ENCODE measurements at places on chromosomes 7 and 10.

- no peak for DNase-seq
Observed at GRCh38 chr10:75493464-75493863, 62.0 kb downstream of the LRMDA start.

DNA sequence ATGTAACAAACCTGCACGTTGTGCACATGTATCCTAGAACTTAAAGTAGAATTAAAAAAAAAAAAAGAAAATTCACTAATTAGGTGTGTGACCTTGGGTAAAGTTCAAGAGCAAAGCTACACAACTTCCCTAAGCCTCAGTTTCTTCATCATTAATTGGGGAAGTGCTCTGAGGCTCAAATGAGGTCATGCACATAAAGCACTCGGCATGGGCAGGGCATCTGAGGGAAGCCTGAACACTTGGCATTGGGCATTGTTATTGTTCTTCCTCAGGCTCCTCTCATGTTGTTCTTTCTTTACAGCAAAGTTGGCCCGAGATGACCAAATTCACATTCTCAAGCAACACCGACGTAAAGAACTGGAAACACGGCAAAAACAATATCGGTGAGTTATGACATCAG is 21.5 kb downstream of the ALOX5 start:
- DNase-seq = no peak

DNA sequence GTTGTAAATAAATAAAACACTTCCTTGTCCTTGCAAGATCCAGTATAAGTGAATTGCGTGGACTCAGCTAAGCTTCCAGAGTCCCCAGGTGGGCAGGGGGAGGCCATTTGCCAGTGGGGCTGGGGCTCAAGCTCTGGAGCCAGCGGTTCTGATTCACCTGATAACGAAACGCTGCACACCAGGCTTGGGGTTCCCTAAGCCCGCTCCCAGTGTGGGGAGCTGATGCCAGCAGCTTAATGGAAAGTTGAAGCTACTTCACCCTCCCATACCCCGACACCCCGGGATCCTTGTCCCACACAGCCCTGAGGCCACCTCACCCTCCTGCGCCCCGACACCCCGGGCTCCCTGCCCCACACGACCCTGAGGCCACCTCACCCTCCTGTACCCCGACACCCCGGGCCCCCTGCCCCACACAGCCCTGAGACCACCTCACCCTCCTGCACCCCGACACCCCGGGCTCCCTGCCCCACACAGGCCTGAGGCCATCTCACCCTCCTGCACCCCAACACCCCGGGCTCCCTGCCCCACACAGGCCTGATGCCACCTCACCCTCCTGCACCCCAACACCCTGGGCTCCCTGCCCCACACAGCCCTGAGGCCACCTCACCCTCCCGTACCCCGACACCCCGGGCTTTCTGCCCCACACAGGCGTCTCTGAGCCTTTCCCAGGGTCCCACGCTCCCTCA is 30.8 kb downstream of the FKBP6 start:
- no peak for DNase-seq

- DNase-seq = no peak
Observed at GRCh38 chr10:118670472-118671124, 75.2 kb upstream of the PRLHR start.

DNA sequence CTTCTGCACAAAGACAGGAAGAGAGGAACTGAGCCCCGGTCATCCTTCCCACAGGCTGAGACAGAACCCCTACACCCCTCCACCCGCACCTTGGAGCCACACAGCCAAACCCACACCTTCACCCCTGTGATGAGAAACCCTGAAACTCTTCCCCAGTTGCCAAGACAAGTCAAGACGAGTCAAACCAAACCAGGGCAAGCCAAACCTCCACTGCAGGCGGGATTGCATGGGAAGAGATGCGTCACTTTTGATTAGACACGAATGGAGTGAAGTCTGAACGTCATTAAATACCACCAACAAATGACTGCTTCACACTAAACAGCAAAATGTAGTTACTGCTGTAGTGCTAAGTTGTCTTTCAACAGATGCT is 73.8 kb downstream of the PRPF18 start:
- no peak for DNase-seq

DNA sequence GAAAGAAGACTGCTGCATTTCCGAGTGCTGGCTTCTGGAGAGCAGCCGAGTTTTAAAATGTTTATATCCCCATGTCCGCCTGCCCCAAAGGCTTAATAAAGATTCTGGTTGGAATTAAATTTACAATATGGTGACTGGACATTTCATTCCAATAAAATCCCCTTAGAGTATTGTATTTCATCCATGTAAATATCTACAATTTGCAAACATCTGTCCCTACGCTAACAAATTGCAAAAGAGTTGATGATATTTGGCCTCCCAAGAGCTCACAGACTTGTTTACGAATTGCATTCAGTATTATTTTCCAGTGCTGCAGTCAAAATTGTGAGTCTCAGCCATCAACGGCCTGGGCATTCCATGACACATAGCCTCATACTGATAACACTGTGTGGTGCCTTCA is 50.1 kb downstream of the PLEKHS1 start:
- no peak for DNase-seq

- DNase-seq = no peak
Observed at GRCh38 chr10:71325267-71325666, 6.2 kb downstream of the SLC29A3 start.

DNA sequence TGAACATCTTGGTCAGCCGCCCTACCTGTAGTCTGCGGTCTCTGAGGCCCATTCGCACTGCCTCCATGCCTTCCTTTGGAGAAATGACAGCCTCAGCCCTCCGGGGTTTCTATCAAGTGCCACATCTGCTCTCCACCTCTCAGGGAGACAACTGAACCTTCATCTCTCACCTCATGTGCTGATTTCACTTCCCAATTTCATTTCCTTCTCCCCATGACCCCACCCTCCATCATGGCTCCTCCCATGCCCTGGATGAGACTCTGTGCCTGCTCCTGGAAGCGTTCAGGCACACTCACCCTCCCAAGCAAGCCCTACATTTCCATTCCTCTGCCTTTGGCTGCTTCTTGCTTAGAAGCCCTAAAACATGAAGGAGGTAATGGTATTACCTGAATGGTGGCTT is 7.8 kb upstream of the SCD start:
- DNase-seq = no peak

DNA sequence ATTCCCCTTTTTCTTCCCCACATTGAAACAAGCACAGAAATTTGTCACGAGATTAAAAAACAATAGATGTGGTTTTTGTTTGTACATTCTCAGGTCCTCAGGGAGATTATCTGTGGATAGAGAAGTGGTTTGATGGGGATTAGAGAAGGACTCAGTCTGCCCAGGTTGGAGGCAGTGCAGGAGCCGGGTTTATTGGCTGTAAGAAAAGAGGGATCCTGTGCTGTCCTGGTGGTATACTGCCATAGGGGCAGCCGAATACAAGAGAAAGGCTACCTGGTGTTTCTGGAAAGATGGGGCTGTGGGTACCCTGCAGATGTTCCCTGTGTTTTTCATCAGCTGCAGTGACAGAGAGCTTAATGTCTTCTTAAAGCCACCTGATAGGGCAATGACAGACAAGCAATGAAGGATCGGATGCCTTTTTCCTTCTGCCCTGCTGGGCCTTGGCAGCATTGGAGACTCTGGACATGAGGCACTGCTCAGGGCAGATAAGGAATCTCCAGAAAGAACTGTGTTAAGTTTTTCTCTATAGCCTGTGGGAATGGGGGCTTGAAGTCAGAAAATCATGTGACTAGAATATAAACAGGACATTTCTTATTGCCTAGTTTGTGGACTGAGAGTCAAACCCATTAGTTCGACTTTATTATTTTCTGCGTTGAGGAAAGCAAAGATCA is 18.1 kb upstream of the GPR141 start:
- DNase-seq = no peak

- no peak for DNase-seq
Observed at GRCh38 chr10:75295868-75296441, 60.2 kb upstream of the COMTD1 start.

GRCh38 chr10:52465202-52465601 is 151.1 kb downstream of the DKK1 start:
- no peak for DNase-seq

- DNase-seq = no peak
Observed at GRCh38 chr7:36487756-36488336, 98.2 kb downstream of the ANLN start.

GRCh38 chr10:104255311-104255981 is 754 bp downstream of the GSTO1 start:
- no peak for DNase-seq

GRCh38 chr7:101939136-101939695 is 121.8 kb downstream of the CUX1 start:
- DNase-seq = no peak

DNA sequence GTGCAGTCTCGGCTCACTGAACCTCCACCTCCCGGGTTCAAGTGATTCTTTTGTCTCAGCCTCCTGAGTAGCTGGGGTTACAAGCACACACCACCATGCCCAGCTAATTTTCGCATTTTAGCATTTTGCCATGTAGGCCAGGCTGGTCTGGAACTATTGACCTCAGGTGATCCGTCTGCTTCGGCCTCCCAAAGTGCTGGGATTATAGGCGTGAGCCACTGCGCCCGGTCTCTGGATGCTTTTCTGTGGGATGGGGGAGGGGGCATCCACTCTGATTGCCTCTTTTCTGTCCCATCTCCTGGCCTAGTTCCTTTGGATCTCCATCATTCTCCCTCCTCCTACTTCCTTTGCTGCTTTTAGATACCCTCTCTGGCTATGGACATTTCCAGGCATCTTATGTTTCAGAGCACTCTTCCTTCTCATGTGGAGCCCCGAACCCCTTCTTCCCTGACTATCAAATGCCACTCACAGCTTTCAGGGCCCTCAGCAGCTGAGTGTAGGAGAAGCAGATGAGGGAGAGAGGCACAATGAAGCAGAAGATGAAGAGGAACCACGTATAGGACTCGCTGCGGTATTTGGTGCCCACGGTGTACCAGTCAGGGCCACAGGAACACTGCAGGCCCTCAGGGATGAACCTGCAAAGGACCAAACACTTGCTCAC is 1.4 kb downstream of the OPN1SW start:
- DNase-seq = no peak

DNA sequence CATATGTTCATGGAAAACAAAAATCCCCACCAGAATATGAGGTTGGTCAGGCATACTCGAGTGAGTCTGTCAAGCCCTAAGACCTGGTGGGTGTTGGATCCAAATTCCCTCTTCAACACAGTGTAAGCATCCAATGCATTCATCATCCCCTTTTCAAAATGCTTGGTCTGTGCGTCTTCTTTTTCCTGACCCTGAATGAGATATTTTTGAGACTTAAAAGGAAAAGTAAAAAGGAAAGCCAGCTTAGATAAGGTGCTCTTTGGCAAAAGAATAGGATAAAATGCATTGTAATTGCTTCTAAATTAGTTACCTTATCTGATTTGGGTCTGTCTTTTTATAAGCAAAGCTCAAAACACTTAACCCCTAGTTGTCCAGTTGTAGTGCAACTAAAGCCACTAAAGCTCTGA is 331.5 kb downstream of the PTEN start:
- DNase-seq = no peak

DNA sequence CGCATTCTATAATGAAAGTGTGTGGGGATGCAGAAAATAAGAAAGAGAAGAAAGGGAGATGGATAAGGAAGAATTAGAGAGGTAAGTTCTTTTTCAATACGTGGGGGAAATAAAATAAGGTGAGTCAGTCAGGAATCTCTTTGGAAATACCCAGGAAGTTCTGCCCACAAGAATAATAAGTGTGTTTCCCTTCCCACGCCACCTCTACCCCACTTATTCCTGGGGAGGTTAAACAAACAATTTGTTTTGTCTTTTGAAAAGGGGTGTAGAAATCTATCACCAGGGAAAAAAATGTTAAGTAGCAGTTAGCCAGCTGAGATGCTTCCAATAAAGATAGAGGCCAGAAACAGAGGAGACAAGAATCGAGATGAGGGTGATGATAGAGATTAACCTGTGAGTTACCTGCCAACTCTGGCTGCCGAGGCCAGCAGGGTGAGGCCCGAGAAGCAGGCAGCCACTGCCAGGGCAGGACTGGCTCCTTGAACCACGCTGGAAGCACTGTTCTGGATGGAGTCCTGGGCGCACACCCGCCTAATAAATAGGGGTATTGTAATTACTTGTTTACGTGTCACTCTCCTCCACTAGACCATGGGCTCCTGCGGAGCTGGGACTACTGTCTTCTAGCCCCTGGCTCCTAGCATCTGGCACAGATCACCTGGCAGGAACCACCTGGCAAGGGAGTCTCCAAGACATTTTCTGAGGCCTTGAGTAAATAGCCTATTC is 191.3 kb downstream of the FGFR2 start:
- DNase-seq = no peak

GRCh38 chr10:31340343-31340742 is 21.3 kb downstream of the ZEB1 start:
- DNase-seq = no peak

GRCh38 chr10:110241841-110242240 is 34.4 kb downstream of the MXI1 start:
- no peak for DNase-seq

- no peak for DNase-seq
Observed at GRCh38 chr7:94178230-94178629, 174.1 kb upstream of the BET1 start.

DNA sequence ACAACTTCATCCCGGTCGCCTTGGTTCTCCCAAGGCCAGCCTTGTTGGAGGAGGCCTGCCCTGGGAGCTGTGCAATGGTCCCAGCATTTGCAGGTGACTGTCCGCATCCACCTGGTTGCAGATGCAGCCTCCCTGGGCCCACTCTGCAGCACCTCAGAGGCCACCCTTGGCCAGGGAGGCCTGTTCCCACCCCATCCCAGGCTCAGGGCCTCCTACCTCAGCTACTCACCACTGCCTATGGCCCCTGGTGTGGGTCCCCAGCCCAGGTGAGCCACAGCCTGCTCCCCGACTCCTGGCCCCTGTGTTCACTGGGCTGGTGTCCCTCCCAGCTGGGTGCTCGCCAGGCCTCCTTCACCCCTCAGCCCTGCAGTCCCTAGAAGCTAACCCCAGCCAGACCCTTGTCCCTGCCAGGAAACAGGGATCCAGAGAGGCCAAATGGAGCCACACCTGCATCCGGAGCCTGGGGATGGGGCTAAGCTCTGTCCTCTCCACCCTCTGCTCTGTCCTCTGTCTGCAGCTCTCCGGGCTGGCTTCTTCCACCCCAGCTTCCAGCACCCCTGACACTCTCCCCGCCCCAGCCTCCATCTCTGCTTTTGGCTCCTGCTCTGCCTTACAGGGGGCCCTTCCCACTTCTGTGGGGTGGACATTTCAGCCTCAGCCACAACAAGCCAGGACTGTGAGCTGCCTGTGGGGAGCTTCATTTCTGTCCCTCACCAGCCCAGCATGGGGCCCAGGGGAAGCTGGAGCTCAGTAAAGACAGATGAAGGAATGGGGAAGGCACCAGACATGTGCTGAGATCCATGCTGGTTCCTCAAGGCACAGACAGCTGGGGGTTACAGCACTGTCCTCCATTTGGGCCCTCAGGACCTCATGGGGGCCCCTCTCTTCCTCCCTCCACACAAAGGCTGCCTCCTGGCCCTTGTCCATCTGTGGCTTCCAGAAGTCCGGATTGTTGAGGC is 35.6 kb upstream of the ANTXRL start:
- DNase-seq = no peak

- no peak for DNase-seq
Observed at GRCh38 chr7:41769162-41769561, 66.3 kb upstream of the INHBA start.

DNA sequence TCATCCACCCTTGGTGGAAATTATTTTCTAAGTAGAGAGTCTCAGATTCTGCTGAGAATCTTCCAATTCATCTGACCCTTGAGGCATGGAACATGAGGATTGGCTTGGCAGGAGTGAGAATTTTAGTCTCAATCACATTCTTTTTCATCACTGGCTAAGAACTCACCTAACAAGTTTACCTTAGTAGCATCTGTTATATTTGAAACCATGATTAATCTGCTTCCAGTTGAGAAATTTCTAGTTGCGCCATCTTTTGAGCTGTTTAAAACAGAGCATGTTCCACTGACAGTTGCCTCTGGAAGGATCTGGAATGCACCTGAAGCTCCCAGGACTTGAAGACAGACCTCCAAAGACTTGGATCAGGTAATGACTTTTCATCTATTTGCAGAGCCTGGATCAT is at the start of gene LIPK:
LIPK (plus strand) TSS at position 292 of the 400 bp plus-strand sequence. CDS start 18,295 bp downstream, outside the sequence.
- no peak for DNase-seq

All from activated naive CD4-positive, alpha-beta T cell (primary cell).